Transverse colon (tissue), 4 donors: ENCODE measurements at places on chromosomes 1 and 21. TPM values are rescaled to one million over a fixed set of nuclear protein-coding genes. Genes with fewer than 3 reads are reported as not detected.

The ZFP69 gene
- total RNA-seq = not detected

The ACTA1 gene
- total RNA-seq = not detected

The LAX1 gene
- 5.4 TPM for total RNA-seq

The PLA2G5 gene
- total RNA-seq = 3.1 TPM

The CYP4A11 gene
- total RNA-seq = not detected

The CYP4A22 gene
- not detected for total RNA-seq

The WNT3A gene
- not detected for total RNA-seq

The ATAD3C gene
- not detected for total RNA-seq

The CTSS gene
- total RNA-seq = 271 TPM

- no peak for DNase-seq
Measured at GRCh38 chr1:211947396-211948295, 87.7 kb downstream of the INTS7 start.

DNA sequence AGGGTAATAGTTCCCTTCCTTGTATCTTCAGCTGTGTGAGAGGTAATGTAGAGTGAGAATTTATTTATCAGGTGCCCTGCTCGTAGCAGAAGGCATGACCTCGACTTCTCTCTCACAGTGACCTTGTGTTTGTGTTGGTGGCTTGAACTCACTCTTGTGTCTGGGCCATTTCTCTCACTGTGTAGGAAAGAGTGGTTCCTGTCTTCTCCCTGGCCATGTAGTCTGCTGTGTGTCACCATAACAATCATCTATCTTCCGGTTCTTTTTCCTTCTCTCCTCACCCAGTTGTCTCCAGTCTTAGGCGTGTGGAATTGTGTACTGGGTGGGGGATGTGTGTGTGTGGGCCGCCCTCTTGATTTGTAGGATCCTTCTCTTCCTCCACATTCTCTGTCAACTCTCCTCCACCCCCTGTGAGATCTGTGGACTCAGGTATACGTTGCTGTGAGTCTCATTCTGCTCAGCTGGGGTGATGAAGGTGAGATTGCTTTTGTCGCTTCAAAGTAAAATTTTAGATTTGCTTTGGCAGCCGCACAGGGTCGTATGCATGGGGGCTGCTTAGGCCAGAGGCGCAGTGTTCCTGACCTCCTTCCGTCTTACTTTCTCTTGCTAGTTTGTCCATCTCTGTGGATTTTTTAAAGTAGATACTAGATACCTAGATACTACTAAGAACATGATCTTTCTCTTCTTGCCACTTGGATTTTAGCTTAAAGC, 31.6 kb downstream of the MAPKAPK2 start:
- DNase-seq = no peak

- DNase-seq = no peak
Measured at GRCh38 chr1:179714159-179714558, 28.9 kb upstream of the FAM163A start.

GRCh38 chr1:24206516-24207394, 19.7 kb upstream of the IFNLR1 start:
- DNase-seq = no peak

DNA sequence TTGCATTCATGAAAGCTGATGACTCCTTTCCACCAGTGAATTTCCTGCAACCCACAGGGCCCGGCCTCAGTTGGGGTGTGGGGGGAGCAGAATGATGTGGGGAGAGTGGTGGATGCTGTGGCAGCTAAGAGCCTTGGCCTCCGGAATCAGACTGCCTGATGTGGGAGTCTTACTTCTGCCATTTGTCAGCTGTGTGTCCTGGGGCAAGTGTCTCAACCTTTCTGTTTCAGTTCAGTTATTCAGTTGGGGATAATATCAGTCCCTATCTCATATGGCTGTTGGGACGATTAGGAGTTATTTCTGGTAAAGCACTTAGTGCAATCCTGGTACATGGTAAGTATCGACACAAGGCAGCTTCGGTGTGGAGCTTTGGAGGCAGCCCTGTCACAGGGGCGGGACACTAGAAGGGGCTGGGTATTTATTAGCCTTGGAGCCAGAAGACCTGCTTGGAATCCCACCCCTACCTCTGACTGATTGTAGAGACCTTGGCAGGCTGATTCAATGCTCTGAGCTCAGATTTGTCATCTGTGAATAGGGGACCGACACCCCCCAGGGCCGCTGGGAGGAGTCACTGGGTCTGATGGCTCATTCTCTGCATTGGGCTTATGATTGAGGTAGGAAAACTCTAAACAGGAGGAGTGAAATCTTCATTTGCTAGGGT, 19.6 kb downstream of the ARHGEF10L start:
- no peak for DNase-seq

- DNase-seq = peak; percentile 42
Measured at GRCh38 chr21:25999921-26000582, 170.5 kb downstream of the APP start.
